ENCODE measurements at places on chromosomes 3 and 15.

DNA sequence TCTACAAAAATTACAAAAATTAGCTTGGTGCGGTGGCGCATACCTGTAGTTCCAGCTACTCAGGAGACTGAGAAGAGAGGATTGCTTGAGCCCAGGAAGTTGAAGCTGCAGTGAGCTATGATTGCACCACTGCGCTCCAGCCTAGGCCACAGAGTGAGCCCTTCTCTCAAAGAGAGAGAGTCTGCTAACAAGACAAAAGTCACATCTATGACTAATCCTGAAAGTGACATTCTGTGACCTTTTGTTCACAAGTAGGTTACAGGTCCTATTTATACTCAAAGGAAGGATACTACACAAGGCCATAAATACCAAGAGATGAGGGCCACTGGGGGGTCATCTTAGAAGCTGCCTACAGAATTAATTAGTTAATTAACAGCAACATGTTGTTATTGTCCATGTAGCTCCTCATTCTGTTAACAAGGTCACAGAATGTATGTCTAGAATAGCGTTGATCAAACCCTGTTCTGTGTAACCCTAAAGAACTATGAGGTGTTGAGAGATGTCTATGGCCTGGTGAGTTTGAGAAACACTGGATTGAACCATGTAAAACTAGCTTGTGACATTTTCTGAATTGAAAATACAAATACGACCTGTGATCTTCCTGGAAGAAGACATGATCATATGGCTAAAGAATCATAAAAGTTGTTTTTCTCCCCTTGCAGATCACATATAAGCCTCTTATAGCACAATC is 97.0 kb downstream of the SAMMSON start:
- DNase-seq = no peak

DNA sequence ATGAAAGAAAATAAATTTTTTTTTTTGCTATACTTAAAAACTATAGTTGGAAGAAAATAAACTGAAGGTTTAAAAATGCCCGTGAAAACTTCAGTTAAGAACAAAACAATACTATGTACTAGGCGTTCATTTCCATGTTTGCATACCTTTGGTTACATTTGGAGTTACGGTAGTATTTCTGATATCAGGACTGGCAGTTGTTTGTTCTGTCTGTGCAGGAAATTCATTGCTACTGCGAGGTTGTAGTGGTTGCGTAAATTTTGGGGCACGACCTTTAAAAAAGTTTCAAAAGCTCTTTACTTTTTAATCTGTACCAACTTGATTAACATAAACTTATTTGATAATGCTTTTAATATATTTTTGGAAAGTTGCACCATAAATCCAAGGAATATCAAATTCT is 47.9 kb downstream of the ST3GAL6 start:
- no peak for DNase-seq

DNA sequence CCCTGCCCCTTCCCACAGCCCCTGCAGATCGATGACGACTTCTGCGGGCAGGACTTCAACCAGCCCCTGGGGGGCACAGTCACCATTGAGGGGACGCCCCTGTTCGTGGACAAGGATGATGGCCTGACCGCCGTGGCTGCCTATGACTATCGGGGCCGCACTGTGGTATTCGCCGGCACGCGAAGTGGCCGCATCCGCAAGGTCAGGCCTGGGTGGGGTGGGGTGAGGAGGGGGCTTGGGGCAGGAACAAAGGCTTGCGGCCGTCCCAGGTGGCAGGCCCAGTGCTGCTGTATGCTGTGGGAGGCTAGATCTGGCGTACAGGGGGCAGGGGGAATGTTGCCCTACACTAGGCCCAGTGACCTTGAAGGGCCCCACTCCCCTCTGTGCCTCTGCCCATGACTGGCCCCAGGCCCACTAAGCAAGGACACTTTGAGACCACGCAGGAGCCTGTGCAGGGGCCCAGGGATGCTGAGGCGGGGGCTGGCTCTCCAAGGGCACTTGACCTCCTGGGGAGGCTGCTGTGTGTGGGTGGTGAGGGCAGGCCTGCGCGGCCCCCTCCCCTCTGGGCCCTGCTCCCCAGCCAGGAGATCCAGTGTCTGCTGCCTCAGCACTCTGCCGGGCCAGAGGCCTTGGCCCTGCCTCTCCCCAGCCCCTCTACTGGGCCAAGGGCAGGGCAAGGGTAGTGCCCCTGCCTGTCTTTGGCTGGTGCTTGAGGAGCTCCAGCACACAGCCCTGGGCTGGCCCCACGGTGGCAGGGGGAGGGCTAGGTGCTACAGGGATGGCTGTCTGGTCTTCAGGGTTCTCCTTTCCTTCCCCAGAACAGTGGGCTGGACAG is 8.7 kb downstream of the PLXNA1 start:
- no peak for DNase-seq

GRCh38 chr3:37479981-37480380 is 305.6 kb upstream of the LRRFIP2 start:
- no peak for DNase-seq

DNA sequence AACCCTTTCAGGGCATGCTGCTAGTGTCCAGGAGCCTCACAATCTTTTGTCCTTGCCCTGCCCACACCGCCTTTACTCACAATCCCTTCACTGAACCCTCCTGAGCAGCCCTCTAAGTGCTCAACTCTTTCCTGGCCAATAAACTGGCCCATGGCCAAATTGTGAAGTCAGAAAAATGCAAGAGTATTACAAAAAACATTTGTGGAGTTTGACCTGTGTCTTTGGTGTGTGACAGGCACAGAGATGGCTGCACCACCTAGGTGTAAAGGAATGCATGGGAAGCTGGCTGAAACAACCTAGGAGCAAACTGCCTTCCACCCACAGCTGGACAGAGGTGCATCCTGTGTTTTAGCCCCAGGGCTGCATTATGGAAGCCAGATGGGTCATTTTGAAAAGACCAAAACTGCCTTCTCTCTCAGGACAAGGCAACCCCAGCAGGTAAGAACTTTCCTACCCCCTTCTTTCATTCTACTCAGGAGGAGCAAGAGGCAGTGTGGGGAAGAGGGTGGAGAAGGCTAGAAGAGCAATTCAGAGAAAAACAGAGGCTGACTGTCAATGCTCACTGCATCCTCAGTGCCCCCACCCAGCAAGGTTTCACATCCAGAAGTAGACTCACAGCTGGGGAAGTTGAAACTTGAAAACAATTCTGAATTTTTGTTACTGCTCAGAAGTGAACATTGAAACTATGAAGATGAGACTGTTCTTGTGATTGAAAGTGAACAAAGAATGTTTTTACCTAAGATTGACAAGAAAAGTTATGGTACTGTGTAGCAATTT is 78.6 kb downstream of the TRIM42 start:
- DNase-seq = no peak

DNA sequence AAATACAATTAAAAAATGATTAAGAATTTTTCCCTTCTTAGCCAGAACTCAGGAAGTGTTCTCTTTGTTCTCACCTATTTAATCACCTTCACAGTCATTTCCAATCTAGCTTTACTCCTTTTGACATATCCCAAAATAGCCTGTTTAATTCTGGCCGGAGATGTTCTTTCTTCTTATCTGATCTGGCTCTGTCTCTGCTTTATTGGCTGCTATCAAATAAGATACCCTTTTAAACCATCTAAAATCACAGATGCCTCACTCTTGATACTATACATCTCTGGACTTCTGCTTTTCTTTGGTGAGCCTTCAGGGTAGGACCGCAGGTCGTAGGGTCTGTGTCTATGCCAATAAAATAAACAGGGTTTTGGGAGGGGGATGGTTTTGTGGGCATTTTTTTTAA is 319.2 kb upstream of the SEMA6D start:
- no peak for DNase-seq

DNA sequence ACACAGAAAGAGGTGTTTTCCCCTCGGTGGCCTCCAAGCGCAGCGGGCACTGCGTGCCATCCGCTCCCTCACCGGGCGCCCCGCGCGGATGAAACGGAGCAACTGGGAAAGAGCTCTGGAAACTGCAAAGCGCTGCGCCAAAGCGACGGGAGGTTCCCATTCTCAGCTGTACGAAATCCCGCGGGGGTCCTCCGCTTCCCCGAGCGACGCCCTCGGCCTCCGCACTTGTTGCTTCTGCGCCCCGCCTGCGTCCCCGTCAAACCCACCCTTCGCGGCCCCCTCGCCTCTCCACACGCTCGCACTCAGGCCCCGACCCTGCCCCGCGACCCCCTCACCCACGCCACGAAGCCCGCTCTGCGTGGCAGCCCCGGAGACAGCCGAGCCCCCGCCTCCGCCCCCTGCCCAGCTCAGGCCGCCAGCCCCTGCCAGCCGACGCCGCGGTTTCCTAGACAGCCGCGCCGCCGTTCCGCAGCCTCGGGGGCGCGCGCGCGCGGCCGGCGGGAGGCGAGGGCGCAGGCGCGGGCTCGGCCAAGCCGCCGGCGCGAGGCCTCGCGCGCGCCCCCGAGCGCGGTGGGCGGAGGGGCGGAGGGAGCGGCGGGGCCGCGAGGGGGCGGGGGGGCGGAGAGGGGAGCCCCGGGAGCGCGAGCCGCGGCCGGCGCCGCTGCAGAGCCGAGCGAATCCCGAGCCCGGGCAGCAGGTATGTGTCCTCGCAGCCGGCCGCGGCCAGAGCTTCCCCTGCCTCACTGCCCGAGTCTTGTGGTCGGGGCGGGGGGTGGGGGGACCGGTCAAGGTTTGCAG is at the start of gene TMEM266:
TMEM266 (plus strand) TSS at position 666 of the 798 bp plus-strand sequence. CDS start 74,279 bp downstream, outside the sequence.
- DNase-seq = no peak

GRCh38 chr3:53554559-53555067 is 60.2 kb downstream of the CACNA1D start:
- DNase-seq = no peak

DNA sequence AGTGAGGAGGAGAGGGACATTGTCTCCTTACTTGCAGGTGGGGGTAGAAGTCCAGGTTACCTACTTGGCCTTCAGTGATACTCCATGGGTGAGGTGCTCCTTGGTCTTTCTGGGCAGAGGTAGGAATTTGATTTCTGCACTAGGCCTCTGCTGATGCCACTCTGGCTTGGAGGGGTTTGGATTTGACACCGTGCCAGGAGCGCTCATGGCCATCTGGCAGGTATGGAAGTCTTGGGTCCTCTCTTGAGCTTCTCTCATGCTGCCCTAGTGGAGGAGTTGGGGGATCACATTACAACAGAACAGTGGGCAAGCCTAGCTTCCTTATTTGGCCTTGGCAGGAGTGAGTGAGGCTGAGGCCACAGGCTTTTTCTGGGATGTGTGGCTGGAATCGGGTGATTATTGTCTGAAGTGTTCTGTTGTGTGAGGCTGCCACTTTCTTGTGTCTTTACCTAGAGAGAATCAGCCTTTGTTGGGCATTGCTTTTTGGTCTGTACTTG is 525.0 kb downstream of the GABRG3 start:
- DNase-seq = no peak

- DNase-seq = no peak
Observed at GRCh38 chr15:49832511-49832910, 211.7 kb downstream of the DTWD1 start.

DNA sequence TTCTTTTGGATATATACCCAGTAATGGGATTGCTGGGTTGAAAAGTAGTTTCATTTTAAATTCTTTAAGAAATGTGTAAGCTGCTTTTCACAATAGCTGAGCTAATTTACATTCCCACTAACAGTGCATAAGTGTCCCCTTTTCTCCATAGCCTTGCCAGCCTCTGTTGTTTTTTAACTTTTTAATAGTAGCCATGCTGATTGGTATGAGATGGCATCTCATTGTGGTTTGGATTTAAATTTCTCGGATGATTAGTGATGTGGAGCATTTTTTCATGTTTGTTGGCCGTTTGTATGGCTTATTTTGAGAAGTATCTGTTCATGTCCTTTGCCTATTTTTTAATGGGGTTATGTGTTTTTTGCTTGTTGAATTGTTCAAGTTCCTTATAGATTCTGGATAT is 444.3 kb upstream of the ATP11B start:
- no peak for DNase-seq

DNA sequence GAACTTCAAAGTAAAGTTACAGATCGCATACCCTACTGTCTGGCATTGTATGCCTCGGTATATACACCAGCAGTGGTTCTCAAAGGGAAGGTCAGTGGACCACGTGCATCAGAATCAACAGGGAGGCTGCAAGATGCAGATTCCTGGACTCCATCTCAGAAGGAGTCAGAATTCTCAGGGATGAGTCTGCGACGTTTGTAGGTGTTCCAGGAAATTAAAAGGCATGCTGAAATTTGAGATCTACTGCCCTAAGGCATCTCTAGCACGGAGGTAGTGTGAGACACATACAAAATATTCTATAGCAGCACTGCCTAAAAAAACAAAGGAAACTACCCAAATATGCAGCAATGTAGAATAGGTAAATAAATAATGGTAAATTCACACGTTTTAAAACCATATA is 136.8 kb upstream of the BNIP2 start:
- no peak for DNase-seq

- no peak for DNase-seq
Observed at GRCh38 chr3:31242026-31242960, 290.4 kb upstream of the STT3B start.

GRCh38 chr15:69939513-69940440 is 157.9 kb downstream of the TLE3 start:
- DNase-seq = no peak

- no peak for DNase-seq
Observed at GRCh38 chr3:140135461-140135860, 200.5 kb downstream of the CLSTN2 start.

GRCh38 chr3:110267304-110267845 is 804.2 kb upstream of the NECTIN3 start:
- DNase-seq = no peak

- no peak for DNase-seq
Observed at GRCh38 chr3:188169830-188170455, 16.0 kb downstream of the LPP start.

DNA sequence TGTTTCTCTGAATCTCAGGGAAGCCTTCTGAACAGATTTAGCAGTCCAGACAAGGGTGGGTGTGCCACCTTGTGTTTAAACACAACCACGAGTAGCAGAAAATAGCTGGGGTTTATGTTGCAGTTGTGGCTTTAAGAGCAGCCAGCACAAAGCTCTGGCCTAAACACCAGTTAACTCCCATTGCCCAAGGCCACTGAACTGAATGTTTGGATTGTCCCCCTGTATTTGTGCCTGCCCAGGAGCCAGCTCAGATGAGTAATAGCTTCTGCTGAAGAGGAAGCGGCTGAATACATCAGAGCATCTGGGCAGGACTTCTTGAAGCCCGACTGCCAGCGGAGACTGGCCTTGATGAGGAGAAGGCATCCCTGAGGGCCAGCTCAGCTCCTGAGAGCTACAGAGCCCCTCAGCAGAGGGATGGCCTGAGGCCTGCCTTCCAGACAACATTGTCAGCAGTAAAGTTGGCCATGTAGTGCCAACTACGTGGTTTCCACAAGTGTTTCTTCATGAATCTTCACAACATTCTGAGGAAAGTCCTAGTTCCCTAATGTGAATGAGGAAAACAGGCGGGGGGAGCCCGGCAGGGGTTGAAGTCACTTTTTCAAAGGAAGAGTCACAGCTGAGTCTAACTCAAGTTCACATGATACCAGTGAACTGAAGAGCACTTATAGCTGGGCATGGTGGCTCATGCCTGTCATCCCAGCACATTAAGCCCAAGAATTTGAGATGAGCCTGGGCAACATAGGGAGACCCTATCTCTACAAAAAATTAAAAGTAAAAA is 65.8 kb upstream of the ZBTB38 start:
- no peak for DNase-seq

- no peak for DNase-seq
Observed at GRCh38 chr15:75356517-75356916, 9.7 kb downstream of the NEIL1 start.

- no peak for DNase-seq
Observed at GRCh38 chr3:9862391-9863057, 17.5 kb downstream of the CIDEC start.

GRCh38 chr3:53711387-53711786 is 134.8 kb downstream of the CHDH start:
- peak; percentile 45 for DNase-seq

Data from lower leg skin (tissue), 4 donors.